Mesothelial cell of epicardium (in vitro differentiated cells): ENCODE measurements at places on chromosomes 6 and 20. TPM values are rescaled to one million over a fixed set of nuclear protein-coding genes. Genes with fewer than 3 reads are reported as not detected.

DNA sequence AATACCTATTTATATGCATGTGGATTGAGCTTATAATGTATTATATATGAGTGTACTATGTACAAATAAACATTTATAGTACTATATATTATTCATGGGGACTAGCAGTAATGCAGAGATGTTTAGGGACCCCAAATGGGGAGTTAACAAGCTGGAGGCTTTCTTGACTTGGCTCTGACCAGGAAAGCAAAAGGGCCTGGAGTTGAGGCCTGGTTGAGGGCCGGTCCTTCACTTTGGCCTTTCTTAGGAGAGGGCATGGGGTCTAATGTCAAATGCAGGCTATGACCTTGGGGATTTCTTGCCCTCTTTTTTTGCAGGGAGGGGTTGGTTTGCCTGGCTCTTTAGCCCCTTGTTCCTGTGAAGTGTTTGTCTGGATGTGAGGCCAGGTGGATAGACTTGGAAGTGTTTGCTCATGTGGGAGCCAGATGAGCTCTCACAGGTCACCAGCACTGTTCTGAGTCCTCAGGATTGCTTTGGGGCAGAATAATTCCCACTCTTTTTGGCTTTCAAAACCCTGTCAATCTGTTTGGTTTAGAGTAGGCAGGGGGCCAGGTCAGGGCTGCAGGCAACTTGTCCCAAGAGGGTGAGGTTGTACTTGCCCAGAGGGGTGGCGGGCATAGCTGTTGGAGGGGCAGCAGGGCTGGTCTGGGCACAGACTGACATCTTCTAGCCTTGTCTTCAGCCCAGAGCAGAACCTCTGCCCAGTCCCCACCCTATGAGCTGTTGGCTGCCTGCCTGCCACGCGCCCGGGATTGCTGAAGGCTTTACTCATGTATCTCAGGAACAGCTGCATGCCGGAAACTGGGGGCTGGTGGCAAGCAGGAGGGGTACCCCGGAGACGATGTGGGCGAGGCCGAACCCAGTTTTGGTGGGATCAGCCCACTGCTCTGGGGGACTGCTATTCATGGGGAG is 14.6 kb downstream of the TJAP1 start:
- no peak for DNase-seq

GRCh38 chr6:43471399-43471798 is 6.0 kb upstream of the TJAP1 start:
- no peak for DNase-seq

DNA sequence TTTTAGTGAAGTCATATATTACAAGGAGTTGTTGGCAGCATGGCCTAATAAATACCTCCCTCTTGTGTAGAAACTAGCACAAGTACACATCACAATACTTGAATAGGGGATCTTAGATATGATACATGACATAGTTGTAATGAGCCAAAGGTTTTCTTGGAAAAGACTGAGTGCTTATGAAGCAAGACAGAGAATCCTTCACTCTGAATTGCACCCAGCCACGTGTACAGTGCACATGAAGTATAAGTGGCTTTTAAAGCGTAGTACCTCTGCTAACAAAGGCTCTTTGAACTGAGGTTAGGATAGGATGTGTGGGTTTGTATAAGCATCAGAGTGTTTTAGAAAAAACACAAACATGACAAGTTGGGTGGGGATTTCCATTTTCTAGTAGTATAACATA is 145.5 kb upstream of the STMND1 start:
- DNase-seq = no peak

BMP6 gene
- total RNA-seq = 3.5 to 4.2 TPM (median 3.6 TPM) in 3 replicates

DNA sequence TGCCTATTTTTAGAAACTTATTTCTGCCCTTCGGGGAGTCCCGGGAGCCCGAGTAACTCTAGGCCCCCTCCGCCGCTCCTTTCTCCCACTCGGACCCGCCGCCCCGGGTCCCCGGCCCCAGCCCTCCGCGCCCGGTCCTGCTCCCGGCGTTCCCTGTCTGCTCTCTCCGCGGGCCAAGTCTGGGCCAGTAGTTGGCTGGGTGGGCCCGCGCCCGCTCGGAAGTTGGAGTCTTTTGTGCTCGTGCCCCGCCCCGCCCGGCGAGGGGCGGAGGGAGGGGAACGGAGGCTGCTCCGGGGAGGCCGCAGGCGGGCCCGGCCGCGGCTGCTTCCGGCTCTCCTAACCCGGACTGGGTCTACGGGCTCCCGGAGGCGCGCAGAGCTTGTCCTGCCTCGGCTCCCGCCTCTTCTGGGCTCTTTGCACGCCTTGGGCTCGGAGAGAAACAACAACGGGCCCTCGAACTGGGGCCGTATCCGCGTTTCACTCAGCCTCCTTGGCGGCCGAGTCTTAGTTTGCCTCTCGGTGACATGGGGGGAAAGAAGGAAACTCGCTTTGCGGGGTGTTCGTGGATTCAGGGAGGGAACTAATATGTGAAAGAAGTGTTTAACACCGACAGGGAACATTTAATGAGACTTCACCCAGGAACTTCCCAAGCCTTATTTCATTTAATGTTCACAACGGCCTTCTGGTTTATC is 657 bp downstream of the RALY start:
- DNase-seq = peak; percentile 82

DNA sequence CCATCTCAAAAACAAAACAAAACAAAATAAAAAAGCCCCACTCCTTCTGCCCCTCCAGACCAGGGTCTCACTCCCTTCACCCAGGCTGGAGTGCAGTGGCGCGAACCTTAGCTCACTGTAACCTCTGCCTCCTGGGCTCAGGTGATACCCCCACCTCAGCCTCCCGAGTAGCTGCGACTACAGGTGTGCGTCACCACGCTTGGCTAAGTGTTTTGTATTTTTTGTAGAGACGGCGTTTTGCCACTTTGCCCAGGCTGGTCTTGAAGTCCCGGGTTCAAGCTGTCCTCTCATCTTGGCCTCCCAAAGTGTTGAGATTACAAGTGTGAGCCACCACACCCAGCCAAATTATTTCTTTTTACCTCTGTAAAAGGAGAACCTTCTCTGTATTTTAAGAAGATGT is 110.1 kb downstream of the NCOA3 start:
- no peak for DNase-seq

GRCh38 chr20:54078296-54078984 is 8.0 kb upstream of the BCAS1 start:
- DNase-seq = no peak

UNC5CL gene
- total RNA-seq = 2.0 to 2.2 TPM (median 2.1 TPM) in 3 replicates

GRCh38 chr6:1144842-1145767 is 166.8 kb upstream of the FOXQ1 start:
- DNase-seq = no peak

SLC22A23 gene
- total RNA-seq = 24.3 to 25.0 TPM (median 24.5 TPM) in 3 replicates

ENPP4 gene
- 4.8 to 5.2 TPM (median 5.1 TPM) in 3 replicates for total RNA-seq

DNA sequence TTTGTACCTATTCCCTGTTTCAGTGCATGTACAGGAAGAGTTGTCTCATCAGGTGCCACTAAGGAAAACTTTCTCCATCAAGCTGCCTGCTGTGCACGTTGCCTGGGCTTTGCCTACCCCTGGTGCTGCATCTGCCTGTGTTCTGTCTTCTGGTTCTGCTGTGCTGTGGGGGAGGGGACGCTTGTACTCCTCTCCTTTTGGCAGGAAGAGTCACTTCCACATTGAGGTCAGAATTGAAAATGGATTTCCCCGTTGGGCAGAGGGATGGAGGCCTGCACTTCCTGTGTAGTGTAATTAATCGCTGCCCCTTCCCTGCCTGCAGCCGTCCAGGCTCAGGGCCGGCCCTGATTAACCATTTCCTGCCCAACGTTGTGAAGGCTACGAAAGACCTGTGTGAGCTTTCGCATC is 153.3 kb downstream of the SCML4 start:
- DNase-seq = no peak

- DNase-seq = no peak
Observed at GRCh38 chr20:47855799-47856198, 70.5 kb upstream of the SULF2 start.

- DNase-seq = no peak
Observed at GRCh38 chr6:116008470-116009243, 52.0 kb downstream of the FRK start.

ZNF311 gene
- 2.1 to 2.6 TPM (median 2.3 TPM) in 3 replicates for total RNA-seq

- DNase-seq = peak; percentile 22
Observed at GRCh38 chr6:170208182-170208601, 82.7 kb downstream of the DLL1 start.

BMP7 gene
- 22.2 to 23.8 TPM (median 23.0 TPM) in 3 replicates for total RNA-seq

EHMT2 gene
- 127 to 135 TPM (median 129 TPM) in 3 replicates for total RNA-seq

DNA sequence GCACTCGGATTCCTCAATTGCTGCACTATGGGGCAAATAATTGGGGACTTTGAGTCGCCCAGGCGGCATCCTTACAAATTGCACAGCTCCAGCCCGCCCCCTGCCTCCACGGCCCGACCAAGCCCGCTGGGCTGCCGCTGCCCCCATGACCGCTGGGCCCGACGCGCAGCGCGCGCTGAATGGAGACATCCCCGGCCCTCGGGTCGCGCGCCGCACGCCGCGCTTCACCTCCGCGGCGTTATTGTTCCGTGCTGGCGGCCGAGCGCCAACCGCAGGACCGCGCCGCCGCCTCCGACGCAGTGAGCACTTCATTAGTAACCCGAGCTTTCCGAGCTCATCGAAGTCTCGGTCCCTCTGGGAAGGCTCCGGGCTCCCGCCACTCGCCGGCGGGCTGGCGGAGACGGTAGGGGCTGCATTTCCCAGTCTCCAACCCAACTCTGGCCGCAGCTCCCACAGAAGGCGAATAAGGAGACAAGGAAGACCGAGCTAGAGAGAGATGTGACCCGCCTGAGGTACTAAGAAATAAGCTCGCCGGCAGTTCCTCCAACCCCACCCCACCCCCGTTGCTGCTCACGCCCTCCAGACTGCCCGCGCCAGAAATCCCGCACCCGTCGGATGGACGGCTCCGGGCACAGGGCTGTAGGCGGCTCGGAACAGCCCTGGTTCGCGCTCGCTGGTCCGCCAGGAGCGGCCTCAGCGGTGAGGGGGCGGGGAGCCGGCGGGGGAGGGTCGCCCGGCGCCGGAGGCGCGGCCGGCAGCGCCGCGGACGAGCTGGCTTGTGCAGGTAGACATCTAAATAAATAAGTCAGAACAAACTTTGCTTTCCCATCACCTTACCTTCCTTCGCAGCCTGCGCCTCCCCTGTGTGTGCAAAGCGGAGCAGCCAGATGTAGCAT is 703 bp downstream of the EPHA7 start:
- DNase-seq = peak; percentile 33

DNA sequence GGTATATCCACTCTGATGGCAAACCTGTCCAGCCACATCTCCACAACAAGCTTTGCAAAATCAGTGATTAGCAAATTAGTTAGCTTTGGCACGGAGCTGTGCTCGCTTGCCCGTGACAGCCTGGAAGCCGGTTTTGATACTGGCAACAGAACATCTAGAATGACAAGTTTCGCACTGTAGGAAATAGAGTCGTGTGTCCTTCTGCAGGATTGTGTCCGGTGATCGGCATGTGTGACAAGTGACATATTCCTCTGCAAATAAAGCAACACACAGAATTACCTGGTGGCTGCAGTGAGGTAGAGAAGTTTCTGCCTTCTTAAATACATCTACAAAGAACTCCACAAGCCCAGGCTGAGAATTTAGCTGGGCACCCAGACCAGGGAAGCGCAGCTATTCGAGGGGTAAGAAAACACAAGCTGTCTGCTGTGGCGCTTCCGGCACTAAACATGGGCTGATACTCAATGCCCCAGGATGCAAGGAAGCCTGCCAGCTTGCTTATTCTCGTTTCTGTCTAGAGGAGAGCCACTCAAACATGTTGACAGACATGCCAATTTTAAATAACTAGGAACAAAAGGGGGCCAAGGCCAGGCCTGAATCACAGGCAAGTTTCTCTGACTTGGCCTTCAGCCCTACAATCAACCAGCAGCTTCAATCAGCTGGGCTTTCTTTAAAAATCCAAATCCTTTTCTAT is 22.2 kb downstream of the EIF2S2 start:
- no peak for DNase-seq

DNA sequence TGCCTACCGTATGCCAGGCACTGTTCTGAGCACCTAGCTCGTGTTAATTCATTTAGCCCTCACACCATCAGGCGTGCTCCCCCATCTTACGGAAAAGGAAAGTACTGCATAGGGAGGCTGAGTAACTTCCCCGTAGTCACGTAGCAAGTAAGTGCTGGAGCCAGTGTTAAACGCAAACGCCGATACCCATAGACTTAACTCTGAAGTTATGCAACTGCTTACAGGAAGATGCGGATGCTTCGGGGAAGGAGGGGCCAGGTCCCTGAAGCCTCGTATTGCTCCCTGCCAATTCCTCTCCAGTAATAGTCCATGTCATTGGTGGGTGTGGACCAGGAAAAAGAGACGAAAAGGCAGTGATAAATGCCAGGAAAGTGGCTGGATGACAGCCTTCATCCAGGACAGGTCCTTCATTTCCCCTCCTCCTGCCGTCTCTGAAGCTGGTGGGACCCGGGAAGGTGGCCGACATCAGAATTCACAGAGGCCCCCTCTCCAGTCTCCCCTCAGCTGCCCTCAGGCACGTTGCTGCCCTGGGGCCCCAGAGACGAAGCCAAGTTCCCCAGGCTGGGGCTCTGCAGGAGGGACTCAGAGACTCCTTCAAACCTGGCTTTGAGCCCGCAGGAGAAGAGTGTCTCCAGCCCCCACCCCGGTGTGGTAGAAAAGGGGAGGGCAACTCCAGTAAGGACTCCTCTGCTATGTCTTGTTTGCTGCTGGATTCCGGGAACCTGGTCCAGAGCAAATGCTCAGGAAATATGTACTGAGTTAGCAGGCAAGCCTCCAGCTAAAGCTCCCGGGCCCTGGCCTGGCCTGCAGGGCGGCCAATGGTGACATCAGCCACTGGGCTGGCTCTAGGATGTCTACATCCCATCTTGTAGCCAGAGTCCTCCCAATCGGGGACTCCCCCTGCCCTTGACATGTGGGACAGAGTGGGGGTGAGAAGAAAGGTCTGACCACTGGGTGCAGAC is 37.8 kb downstream of the RAB44 start:
- no peak for DNase-seq

DNA sequence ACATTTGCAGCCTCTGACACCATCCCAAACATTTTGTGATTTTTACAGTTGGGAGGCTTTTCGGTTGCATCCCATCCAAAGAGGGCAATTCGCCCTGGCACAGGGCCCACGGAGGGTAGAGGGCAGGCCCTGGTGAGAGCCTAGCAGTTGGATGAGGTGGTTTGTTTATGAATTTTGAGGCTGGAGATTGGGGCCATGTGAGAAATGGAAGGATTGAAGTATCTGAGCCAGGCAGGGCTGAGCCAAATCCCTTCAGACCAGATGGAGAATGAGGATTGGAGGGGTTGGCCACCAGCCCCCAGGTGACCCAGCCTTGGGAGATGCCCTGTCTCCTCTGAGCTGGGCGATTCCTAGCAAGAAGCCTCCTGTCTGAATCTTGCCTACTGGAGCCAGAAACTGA is 52.6 kb upstream of the CCDC167 start:
- no peak for DNase-seq

CLPSL2 gene
- total RNA-seq = not detected in 3 replicates

RIPPLY2 gene
- total RNA-seq = not detected in 3 replicates

GSTA3 gene
- total RNA-seq = not detected in 3 replicates
